ENCODE measurements at places on chromosomes 11 and 22. TPM values are rescaled to one million over a fixed set of nuclear protein-coding genes. Genes with fewer than 3 reads are reported as not detected.

GRCh38 chr11:134762248-134763029 is 350.4 kb upstream of the B3GAT1 start:
- H3K4me1 ChIP-seq = no peaks in the 10 kb centered on the region
- peaks cover 6% of the 10 kb centered on the region for H3K27me3 ChIP-seq
- DNase-seq = no peak
- no peak overlapping the region for H3K27ac ChIP-seq

- DNase-seq = no peak
- H3K4me3 ChIP-seq = no peak overlapping the region
- H3K27ac ChIP-seq = peak overlapping the region; percentile 13
- H3K27me3 ChIP-seq = no peaks in the 10 kb centered on the region
- no peaks in the 10 kb centered on the region for H3K36me3 ChIP-seq
Measured at GRCh38 chr11:78202733-78203167, 14.0 kb downstream of the USP35 start.

- no peak overlapping the region for H3K27ac ChIP-seq
- DNase-seq = no peak
- no peaks in the 10 kb centered on the region for H3K4me1 ChIP-seq
- H3K27me3 ChIP-seq = no peaks in the 10 kb centered on the region
Measured at GRCh38 chr11:106398502-106399075, 321.1 kb downstream of the AASDHPPT start.

DNA sequence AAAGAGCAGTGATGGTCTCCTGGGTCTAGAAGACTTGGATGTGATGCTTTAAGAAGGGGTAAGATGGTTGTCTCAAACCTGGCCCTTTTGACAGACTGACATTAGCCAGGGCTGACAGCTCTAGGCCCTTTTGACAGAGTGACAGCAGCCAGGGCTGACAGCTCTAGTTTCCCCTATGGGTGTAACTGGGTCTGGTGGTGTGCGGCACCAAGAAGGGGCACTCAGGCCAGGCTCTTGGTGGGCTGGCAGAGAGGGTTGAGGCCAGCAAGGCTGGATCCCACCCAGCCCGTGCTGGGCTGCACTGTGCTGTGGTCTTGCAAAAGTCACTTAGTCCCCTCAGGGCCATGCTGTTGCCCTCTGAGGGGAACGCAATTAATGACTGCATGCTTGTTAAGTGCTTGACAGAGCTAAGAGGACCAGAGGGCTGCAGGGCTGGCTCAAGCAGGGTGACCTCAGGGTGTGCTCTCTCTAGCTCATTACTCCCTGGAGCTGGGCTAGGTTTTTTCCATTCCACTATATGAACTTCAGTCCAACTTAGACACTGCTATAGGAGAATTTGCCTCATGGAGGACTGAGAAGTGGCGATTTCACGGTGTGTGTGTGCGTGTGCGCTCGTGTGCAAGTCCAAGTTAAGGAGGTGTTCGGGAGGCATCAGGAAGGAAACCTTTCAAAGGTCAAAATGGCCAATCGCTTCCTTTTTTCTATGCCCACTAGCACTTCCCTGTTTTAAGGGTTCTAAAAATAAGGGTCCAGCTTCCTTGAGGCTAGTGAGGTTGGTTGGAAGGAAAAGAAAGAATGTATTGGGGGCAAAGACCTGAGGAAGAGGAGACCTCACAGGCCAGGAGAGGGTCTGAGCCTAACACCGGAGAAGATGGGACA is 4.4 kb downstream of the UBASH3B start:
- peaks cover 20% of the 10 kb centered on the region for H3K4me1 ChIP-seq
- no peak overlapping the region for H3K4me3 ChIP-seq
- no peak overlapping the region for H3K27ac ChIP-seq
- H3K27me3 ChIP-seq = peaks cover 3% of the 10 kb centered on the region
- peaks cover 2% of the 10 kb centered on the region for H3K36me3 ChIP-seq

DNA sequence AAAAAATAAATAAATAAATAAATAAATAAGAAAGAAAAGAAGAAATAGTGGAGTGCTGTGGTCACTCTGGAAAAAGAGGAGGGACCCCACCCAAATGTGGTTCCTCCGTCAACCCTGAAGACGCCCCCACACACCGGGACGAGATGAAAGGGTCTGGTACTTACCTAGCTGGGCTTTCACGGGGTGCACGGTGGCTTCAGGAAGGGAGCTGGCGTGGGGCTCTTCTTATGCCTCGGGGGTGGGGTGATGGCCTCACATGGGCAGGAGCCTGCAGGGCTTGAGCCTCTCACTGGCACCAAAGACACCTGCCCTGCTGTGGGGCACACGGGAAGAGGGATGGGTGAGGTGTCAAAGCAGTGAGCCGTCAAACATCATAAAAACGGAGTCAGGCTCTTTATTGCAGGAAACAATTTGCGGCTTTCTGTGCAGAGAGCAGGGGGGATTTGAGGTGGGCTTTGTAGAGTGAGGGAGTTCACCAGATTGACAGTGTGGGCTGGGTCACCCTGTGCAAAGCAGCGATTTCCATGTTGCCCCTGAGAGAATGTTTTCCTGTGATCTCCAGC is 28.0 kb upstream of the KRTAP5-6 start:
- DNase-seq = no peak
- H3K4me3 ChIP-seq = no peak overlapping the region
- peaks cover 16% of the 10 kb centered on the region for H3K27me3 ChIP-seq
- H3K36me3 ChIP-seq = no peaks in the 10 kb centered on the region
- no peaks in the 10 kb centered on the region for H3K4me1 ChIP-seq

OR4D6 gene
- total RNA-seq = not detected

PTPRJ gene
- total RNA-seq = 18.8 TPM
